ENCODE measurements at places on chromosomes 12 and 14. TPM values are rescaled to one million over a fixed set of nuclear protein-coding genes. Genes with fewer than 3 reads are reported as not detected.

Gene MGST1
- 46.1 TPM for polyA plus RNA-seq

Gene CCDC92
- 49.9 TPM for polyA plus RNA-seq

Gene PZP
- polyA plus RNA-seq: 0.40 TPM

Gene ACSM4
- 0.04 TPM for polyA plus RNA-seq

Gene ABCC9
- 26.8 TPM for polyA plus RNA-seq

Gene RNF212B
- 1.8 TPM for polyA plus RNA-seq

Gene C12orf54
- polyA plus RNA-seq: not detected

Gene GPR162
- polyA plus RNA-seq: 29.1 TPM

Gene NFE2
- 2.2 TPM for polyA plus RNA-seq

Gene TNFAIP2
- 40.0 TPM for polyA plus RNA-seq

Gene FSCB
- not detected for polyA plus RNA-seq

GRCh38 chr12:93379981-93380361 lies 2.2 kb downstream of the NUDT4 start:
- no peak for DNase-seq

GRCh38 chr12:77161944-77162343 lies 96.6 kb upstream of the E2F7 start:
- DNase-seq: no peak

DNA sequence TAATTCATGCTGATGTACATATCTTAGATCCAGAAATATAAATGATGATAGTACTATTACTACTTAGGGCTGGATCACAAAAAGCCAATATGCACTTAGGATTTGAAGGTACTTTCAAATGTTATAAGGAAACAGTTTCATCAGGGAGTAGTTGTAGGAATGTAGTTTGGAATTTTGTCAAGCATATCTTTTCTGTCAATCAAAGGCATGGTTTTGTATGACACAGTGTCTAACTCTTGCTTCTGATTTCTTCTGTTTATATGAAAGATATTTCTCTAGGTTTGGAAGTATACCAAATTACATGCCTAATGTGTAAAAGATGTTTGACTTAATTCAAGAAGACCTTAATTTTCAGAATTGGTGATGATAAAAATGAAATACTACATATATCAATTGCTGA lies 135.7 kb downstream of the RAD51B start:
- no peak for DNase-seq

- no peak for DNase-seq
Observed at GRCh38 chr12:46908936-46909635, 83.3 kb upstream of the SLC38A4 start.

GRCh38 chr12:5267603-5268423 lies 164.1 kb upstream of the NTF3 start:
- DNase-seq: no peak

DNA sequence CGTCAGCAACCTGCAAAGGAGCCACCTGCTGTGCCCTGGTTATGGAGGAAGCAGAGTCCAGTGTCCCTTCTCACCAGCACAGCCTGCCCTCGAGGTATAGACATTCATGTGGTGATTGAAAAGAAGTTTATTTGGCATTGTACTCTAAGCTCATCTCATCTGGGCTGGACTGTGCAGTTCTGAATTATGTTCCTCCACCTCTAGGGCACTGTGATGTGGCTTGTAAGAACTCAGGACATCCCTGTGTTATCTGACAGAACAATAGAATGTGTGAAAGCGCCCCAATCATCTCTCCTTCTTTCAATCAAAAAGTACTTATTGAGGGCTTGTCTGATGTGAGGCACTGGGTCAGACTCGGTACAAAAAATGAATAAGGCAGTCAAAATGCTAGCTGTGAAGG lies 140.1 kb downstream of the DHRS2 start:
- no peak for DNase-seq

- no peak for DNase-seq
Observed at GRCh38 chr12:93684716-93685115, 7.5 kb downstream of the CRADD start.

DNA sequence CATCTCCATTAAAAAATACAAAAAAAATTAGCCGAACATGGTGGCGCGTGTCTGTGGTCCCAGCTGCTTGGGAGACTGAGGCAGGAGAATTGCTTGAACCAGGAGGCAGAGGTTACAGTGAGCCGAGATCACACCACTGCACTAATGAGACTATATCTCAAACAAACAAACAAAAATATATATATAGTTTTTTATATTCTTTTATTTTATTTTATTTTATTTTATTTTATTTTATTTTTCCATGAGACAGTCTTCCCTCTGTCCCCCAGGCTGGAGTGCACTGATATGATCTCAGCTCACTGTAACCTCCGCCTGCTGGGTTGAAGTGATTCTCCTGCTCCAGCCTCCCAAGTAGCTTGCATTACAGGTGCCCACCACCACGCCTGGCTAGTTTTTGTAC lies 79.5 kb downstream of the IRF2BPL start:
- DNase-seq: no peak

- DNase-seq: no peak
Observed at GRCh38 chr12:28424965-28425364, 234.7 kb downstream of the CCDC91 start.

- DNase-seq: no peak
Observed at GRCh38 chr14:99327050-99327449, 55.1 kb upstream of the BCL11B start.

DNA sequence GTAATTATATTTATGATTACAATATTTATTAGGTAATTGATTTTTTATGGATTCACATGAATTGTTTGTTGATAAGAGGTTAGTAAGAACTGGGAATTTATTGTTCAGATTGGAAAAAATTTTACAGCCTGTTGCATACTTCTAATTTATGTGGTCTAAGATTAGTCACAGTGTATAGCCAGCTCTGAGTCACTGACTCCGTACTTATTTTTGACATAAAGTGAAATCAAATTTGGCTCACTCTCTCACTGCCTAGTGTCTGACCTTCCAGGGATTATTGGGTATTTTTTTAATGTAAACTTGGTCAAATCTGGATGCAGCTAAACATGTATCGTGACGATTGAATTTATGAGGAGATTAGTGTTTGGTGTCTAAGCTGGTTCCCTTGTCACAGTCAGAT lies 109.3 kb downstream of the PTPRQ start:
- DNase-seq: no peak

- no peak for DNase-seq
Observed at GRCh38 chr14:100715803-100716202, 10.9 kb upstream of the DLK1 start.

DNA sequence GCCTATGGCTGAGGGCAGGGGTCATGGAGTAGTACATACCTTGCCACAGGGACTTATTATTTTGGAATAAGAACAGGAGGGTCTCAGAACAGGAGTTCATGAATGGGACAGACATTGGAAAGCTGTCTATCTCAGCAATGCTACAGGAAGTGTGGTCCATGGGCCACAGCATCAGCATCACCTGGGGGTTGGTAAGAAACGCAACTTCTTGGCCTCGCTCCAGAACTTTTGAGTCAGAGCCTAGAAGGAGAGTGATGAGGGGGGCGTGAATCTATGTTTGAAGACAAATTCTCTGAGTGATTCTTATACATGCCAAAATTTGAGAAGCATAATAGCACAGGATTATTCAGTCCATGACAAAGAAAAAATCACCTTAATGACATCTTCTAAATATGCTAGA lies 156.6 kb downstream of the RPAP3 start:
- no peak for DNase-seq

DNA sequence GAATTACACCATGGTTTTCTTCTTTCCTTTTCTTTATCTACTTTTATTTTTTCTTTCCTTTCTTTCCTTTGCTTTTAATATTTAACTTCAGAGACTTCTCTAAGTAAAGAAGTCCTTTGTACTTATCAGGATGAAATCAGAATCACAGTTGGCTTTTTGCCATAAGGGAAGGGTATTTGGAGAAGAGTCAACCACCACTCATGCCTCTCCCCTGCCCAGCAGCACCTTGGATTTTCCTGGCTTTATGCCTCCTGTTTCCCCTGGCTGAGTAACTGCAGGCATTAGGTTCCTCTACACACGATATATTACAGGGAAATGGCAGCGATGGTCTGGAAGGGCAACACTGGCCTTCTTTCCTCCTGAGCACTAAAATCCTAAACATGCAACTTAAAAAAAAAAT lies 266.4 kb upstream of the CAND1 start:
- no peak for DNase-seq

DNA sequence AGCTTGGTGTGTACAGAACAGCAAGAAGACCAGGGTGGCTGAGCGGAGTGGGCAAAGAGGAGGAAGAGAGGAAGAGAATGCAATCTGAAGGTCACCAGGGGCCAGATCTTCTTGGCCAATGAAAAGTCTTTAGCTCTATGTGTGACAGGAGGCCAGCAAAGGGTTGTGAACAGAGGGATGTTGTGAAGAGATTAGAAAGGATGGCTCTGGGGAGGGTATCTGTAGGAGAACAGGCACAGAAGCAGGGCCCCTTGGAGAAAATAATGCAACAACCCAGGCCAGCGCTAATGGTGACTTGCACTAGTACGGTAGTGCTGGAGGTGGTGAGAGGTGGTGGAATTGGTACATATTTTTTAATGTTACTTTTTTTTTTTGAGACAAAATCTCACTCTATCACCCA lies 97.2 kb downstream of the NT5DC3 start:
- DNase-seq: no peak

- no peak for DNase-seq
Observed at GRCh38 chr14:26606729-26607312, 9.0 kb upstream of the NOVA1 start.

DNA sequence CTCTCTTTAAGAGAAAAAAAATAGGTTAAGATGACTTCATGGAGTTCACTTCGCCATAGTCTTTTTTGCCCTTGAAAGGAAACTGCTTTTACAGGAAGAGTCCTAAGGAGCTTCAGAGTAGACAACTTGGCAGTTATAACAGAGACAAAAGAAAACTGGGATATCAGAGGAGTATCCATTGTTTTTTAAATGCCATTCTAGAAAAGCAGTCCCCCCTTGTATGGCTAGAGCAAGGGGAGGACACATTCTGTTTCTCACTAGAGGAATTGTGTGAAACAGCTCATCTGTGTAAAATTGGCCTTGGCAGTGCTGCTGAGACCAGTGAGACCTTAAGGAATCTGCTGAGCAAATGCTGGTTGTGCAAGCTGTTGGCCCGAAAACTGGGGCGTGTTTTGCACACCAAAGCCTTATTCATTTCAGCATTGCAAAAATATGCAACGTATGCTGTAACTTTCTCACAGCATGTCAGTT lies 128.0 kb downstream of the GPR135 start:
- DNase-seq: no peak

DNA sequence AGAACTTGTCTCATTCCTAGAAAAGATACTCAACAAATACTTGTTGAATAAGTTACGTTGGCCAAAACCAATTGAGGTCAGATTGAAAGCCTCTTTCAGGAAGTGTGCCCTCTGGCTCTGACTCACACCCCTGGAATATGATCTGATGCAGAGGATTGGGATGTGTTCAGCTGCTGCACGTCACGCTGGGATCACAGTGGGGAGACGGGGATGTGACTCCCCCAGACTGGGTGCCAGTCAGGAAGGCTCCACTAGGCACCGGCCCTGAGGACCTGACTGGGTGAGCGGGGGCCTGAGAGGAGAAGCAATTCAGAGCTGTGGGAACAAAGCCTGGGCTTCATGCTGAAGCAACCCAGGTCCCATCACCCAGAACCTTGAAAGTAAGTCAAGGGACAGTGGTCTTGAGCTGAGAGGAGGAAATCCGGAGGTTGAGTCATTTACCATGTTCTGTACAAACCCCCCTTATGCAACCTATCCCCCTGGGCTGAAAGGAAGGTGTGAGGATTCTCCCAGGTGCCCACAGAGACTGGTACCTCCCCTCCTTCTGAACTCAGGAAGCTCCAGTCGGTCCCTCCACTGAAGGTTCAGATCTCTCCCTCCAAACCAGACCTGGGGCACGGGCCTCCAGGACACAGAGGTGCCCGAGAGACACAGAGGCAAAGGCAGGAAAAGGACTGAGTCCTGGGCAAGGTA lies 3.9 kb downstream of the CEBPE start:
- no peak for DNase-seq

- DNase-seq: no peak
Observed at GRCh38 chr12:11653215-11653753, 3.8 kb downstream of the ETV6 start.

GRCh38 chr14:68947802-68948201 lies 31.3 kb downstream of the ACTN1 start:
- DNase-seq: no peak
